ENCODE measurements at places on chromosomes 6 and 20.

GRCh38 chr6:152277826-152278329 is 359.3 kb downstream of the SYNE1 start:
- no peak for DNase-seq

DNA sequence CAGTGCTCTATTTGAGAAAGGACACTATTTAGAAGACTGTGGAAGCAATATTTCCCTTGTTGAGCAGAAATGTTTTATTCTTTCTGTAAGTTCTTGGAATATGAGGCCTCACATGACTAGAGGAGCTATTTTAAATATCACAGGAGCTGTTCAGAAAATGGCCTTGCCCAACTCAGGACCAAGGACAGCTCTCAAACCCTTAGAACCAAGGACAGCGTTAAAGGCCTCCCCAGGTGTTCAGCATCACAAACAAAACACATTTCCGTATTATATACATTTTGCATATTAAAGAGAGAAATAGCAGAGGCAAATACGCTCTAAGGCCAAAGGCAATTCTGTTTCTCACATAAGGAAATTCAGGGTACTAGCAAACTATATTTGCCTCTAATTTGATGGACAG is 631.4 kb downstream of the CDH26 start:
- DNase-seq: no peak

DNA sequence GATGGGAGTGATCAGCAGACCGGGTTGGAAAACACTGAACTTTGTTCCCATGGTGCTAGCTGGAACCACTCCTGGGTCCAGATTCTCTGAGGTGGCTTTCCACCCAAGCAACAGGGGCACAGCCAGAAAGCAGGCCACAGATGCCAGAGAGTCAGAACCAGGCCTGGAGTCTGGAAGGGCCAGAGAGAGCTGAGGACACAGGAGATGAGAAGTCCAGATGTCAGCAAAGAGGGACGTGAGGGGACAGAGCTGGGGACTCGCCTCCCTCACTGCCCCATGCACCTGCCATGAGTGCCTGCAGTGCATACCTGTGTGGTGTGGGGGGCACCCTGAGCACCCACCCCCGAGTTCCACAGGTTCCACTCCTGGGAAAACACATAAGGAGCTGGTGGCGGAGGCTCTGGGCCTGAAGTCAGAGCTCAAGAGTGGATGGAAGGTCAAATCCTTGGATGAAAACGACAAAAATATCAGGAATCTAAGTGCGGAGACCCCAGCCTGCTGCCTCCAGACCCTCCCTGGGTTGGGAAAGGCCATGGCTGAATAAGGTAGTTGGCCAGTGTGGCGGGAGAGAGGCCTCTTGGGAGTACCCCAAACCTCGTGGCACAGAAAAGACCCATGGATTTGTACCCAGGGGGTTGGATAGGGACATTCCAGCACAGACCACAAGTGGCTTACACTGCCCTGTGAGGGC is 224.2 kb downstream of the SYNDIG1 start:
- no peak for DNase-seq

DNA sequence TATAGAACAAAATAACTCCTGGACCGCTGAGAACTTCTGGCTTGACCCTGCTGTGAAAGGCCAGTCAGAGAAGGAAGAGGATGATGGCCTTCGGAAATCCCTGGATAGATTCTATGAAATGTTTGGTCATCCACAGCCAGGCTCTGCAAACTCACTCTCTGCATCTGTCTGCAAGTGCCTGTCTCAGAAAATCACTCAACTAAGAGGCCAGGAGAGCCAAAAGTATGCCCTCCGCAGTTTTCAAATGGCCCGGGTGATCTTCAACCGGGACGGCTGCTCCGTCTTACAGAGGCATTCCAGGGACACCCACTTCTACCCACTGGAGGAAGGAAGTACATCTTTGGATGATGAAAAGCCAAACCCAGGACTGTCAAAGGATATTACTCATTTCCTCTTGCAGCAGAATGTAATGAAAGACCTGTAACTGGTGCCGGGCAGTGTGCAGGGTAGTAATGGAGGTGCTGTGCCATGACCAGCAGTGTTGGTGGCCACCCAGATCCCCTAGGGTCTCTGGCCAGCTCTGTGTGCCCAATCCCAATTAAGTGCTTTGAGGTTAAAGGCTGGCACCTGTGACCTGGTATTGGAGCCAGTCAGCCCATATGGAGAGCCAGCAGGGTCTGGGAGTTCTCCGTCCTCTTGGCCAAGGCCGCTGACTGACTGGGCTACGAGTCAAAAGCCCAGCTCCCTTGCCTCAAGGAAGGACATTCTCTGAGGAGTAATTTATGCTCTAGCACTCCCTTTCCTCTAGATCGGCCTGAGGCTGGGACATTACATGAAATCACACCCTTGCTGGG is 87.1 kb downstream of the TRMT6 start:
- DNase-seq: no peak

- DNase-seq: no peak
These were observed 18.6 kb downstream of the ARID1B start for GRCh38 chr6:156795825-156796224.

DNA sequence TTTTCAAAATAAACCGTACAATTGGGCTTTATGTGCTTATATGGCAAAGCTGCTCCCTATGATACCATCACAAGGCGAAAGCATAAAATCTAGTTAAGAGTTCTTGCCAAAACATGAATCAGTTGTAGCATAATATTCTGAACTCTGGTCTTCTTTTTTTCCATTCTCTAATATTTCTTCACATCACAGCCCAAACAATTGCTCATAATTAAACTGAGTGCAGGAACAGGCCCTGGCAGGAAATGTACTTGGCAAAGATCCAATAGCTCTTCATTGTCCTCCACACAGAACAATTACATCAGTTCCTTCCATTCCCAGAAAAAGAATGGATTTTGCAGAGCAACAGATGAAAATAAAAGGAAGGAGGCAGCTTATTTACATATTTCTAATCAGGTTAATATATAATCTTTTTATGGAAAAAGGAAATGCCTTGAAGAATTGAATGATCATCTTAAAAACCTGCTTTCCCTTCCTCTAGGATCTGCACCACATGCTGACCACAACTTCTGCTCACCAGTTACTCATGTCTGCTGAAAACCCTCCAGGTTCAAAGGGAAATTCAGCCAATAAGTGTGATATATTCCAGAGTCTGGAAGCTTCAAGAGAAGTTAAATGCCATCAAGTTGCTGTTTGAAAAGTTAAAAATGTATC is 123.3 kb upstream of the COL21A1 start:
- DNase-seq: no peak

Measured in effector memory CD4-positive, alpha-beta T cell (primary cell).